ENCODE measurements at places on chromosomes 12 and 14.

DNA sequence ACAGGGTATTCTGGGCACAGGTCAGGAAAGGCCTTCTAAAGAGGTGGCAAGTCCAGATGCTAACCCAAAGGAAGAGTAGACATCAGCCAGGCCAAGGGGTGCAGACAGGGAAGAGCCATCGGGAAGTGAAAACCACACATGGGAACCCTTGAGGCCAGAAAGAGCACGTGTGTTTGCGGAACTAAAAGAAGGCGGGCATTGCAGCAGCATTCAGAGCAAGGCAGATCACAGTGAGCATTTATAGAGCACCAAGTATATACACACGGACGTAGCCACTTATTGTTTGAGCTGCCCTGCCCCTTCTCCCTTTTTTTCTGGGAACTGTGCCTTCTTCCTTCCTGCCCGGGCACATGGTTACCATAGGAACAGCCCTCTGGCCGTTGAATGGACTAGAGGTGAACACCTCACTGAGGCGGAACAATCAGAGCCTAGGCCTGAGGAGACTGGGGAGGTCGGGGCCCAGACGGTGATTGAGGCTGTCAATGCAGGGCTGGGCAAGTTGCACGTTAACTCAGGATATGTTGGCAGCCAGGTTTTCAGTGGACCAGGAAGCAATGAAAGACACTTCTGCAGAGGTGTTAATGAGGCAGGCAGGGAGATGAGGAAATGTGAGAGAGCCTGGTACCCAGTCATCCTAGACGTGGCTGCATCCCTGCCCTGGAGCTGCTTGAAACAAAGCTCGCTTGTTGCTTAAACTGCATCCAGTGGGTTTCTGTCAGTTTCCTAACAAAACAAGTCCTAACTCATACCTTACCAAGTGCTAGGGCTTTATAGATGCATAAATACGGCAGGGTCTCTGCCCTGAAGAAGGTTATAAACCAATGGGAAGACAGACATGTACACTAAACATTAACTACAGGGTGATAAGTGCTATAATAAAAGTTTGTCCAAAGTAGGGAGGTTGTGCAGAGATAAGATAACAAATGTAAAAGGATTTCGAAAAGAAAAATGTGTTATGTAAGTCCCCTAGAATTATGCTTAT, 34.2 kb downstream of the MOAP1 start:
- no peak for DNase-seq

GRCh38 chr14:39229222-39229543, 4.5 kb upstream of the MIA2 start:
- DNase-seq = no peak

DNA sequence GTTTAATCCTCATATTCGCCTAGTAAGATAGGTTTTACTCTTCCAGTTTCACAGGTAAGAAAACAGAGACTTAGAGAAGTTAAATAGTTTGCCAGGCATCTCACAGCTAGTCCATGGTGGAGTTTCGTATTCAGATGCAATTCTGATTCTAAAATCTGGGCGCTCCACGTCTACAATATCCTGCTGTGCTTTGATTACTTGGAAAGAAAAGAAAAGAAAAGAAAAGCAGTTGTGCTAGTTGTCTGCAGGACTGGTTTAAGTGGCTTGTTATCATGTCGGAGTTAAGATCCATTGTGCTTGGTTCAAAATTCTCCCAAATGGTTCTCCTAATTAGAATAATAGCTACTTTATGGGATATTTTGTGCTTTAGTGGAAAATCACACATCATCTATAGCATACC, 18.6 kb downstream of the AKAP3 start:
- no peak for DNase-seq

- no peak for DNase-seq
These were observed 62.0 kb upstream of the BCL11B start for GRCh38 chr14:99333841-99334635.

GRCh38 chr12:55931780-55932550, 1.0 kb downstream of the DGKA start:
- DNase-seq = no peak

DNA sequence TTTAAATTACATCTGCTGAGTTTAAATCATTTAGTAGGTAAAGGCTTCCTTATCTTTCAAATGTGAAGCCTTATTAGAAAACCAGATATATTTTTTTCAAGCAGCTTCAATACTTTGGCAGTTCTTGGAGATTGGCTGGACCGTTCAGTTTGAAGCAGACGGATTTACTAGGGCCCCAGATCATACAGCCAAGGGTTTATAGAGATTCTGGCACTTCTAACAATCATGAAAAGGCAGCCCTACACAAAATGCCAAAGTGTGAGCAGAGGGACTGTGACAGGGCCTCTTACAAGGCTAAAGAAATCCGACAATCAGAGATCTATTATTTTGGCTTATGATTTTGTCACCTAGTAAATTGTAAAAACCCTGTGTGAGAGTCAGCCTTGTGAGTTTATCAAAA, 162.8 kb upstream of the SLC38A2 start:
- no peak for DNase-seq

GRCh38 chr12:13562915-13563742, 366.6 kb downstream of the EMP1 start:
- no peak for DNase-seq

Data from skeletal muscle cell (primary cell).